Renal pelvis (tissue), 12 donors: ENCODE measurements at places on chromosomes 13 and 19. TPM values are rescaled to one million over a fixed set of nuclear protein-coding genes. Genes with fewer than 3 reads are reported as not detected.

The ZNF565 gene
- polyA plus RNA-seq, result 8.5 TPM

The PCSK4 gene
- 8.6 TPM for polyA plus RNA-seq

The RTBDN gene
- polyA plus RNA-seq, result not detected

The ARHGEF1 gene
- polyA plus RNA-seq, result 61.0 TPM

The VAV1 gene
- polyA plus RNA-seq, result 2.1 TPM

The LRRC25 gene
- polyA plus RNA-seq, result 0.98 TPM

The PSG7 gene
- polyA plus RNA-seq, result not detected

The SLAIN1 gene
- 19.5 TPM for polyA plus RNA-seq

The KLK2 gene
- polyA plus RNA-seq, result not detected

The GARRE1 gene
- polyA plus RNA-seq, result 28.3 TPM

The C19orf44 gene
- polyA plus RNA-seq, result 15.2 TPM
